ENCODE measurements at places on chromosomes 3 and 15.

DNA sequence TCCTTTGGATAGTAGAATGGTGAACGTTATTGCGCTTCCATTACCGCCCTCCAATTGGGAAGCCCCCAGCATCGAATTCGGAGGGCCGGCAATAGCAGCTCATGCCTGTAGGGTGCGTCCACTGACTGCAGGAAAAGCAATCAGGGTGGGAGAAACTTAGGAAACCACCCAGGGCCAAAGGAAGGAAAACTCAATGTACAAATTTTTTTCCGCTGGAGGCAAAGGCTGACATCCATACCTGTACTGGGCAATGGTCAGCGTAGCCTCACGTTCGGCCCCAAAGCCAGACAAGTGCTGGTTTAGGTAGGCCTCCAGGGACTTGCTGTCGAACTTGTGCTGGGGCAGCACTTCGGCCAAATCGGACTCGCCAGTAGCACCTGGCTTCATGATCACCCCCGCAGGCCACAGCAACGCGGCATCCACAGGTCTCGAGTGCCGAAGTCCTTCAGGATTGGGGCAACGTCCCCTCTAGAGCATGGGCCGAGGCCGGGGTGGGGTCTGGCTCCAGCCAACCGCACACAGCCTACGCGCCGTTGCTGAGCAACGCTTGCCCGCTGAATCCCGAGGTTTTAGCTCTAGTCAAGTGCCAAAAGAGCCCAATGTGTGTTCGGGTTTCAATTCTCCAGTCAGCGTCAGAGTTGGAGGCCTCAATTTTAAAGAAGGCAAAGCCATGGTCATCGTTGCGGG lies at the start of gene ACAD11:
Gene ACAD11, minus strand, starts transcription at position 445 of the 687 bp plus-strand sequence. Its CDS starts 58 bp downstream, at position 387.
- DNase-seq, result peak; percentile 5

GRCh38 chr3:120432150-120432860 lies 18.5 kb downstream of the FSTL1 start:
- no peak for DNase-seq

- DNase-seq, result no peak
These were observed 273.4 kb upstream of the LRRFIP2 start for GRCh38 chr3:37447732-37448131.

DNA sequence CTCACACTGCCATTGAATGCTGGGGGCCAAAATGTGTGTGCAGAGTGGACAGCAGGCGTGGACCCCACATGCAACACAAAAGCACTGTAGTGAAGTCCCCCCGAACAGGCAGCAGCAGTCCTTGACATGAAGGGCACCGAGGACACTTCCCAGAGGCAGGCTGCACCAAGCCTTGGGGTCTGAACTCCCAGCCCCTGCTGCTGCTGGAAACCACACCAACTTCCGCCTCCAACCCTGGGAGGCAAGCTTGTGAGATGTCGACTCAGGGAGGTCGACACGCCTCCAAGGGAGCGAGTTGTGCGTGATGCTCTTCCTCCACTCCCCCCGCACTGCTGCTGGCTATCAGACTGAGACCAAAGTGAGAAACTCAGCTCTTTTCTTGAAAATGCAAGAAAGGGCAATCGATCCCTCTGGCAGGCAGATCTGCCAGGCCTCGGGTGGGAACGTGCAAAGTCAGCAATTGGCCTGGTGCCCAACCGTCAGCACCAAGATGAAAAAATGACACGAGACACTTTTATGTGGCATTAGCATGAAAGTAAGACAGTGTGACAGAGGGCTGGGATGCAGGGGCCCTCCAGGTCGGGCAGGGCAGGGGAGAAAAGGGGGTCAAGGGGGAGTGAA lies 43.6 kb downstream of the WHAMM start:
- DNase-seq, result no peak

DNA sequence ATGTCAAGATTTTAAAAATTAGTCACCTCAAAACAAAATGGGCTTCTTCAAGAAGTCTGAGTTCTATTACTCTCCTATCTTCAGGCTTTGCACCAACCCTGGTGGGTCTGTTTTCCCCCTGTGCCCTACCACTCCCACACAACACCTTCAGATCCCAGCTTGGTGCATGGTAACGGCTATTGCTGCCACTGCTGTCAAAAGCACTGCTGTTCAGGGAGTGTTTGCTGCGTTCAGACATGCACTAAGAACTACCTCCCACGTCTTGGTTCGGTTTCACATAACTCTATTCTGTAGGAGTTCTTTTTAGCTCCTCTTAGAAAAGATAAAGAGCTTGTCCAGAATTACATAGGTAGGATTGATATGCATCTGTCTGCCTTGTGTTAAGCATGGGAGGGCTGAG lies 799.2 kb downstream of the NR2F2 start:
- DNase-seq, result no peak

- no peak for DNase-seq
These were observed 128.3 kb downstream of the ATP10A start for GRCh38 chr15:25734680-25735355.

GRCh38 chr3:180123928-180124327 lies 87.2 kb upstream of the PEX5L start:
- no peak for DNase-seq

DNA sequence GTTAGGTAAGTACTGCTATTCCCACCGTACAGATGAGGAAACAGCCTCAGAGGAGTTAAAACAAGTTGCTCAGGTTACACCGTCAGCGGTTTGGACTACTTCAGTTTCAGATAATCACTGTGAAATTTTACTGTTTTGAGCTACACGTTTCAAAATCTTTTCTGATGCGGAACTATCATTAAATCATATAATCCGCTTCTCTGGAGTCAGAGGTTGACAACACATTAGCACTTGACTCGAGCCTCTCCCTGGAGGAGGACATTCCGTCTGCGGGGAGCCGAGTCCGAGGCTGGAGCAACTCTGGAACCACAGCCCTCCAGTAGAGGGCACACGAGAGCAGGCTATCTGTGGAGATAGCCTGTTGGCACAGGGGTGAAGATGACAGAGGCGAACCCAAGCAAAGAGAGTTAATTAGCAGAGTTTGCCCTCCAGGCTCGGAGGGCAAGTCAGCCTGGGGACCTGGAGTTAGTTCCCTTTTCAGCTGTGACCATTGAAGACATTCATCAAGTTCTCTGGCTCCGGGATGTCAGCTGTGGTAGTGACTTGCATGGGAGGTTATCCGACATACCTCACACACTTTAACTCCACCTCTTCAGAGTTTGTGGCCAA lies 131.2 kb downstream of the IGF1R start:
- peak; percentile 58 for DNase-seq

- DNase-seq, result no peak
These were observed 42.5 kb upstream of the ABHD10 start for GRCh38 chr3:111936191-111936841.

DNA sequence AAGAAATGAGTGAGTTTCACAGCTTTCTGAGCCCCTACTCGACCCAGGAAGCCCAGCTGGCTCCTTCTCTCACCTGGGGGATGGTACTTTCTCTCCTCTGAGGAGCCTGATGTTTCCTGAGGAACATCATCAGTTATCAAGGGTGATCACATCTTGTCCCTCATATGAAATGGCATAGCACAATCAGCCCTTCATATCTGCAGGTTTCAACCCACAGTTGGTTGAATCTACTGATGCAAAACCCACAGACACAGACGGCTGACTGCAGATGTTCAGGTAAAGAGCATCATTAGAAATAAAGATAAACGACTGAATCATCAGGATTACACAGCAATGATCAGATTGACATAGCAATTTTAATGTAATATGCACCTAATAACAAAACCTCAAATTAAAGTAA lies 93.6 kb upstream of the OSTN start:
- no peak for DNase-seq

GRCh38 chr15:84586696-84587095 lies 14.1 kb upstream of the ZSCAN2 start:
- no peak for DNase-seq

DNA sequence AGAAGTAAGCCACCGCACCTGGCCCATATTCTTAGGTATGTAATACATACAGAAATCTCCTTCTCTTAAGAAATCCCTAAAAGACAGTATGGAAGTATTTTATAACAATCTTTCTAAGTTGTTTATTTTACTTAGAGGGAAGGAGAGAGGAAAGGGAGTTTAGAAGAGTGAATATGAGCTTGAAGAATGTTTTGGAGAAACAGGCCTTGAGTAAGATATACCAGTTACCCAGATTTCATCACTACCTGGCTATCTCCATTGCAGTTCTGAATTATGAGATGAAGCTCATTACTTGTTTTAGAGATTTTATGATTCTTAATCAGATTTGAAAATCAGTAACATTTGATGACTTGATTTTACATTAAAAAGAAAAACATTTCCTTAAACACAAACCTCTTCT lies 71.9 kb downstream of the DCUN1D1 start:
- no peak for DNase-seq

DNA sequence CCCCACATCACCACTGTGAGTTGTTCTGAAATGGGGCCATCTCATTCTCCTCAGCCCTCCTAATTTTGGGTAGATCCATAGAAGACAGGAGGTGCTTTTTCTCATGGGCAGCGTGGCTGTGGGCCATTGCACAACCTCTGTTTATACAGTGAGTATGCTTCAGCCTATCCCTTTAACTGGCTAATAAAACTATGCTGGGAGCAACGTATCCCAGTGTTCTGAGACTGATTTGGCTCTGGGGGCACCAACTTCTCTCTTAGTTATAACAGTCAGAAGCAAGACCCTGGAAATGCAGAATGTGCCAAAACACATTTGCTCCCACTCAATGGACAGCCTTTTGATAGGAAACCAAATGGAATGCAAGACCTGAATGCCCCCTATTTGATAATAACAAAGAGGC lies 97.1 kb upstream of the ICE2 start:
- no peak for DNase-seq

DNA sequence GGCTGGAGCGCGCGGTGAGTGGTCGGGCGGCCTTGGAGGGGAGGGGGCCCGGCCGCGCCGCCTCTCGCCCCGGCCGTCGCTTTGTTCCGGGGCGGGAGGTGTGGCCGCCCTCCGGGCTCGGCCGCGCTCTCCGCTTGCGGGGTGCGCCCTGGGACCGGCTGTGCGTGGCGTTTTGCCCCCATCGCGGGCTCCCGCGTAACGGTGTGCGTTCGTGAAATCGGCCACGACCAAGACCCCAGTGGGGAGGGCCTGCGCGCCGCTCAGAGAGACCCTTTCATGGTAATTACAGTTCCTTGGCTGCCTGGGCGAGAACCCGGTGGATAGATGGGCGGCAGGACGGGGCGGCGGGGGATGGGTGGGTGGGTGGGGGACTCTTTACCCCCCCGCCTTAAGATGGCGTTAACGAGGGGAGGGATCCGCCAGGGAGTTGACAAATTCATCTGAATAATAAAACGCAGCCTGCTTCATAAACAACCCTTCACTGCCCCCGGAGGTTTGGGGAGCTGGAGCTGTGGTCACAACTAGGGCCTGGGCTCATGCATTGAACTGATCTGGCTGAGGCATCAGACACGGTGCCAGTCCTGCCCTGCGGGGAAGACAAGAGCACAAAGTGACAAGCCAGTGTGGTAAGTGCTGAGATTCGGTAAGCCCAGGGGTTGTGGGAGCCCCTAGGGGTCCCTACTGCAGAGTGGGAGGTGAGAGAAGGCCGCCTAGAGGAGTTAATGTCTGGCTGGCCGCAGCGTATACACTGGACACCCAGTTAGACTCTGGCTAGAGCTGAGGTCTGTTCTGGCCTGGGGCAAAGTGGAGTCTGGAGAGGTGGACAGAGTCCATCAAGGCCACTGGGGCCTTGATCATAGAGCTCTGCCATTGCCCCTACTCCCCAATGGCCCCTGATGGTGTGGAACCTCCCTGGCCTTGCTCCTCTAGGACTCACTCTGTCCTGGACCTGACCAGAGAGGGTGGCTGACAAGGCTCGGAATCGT lies 668 bp downstream of the MRAS start:
- no peak for DNase-seq

DNA sequence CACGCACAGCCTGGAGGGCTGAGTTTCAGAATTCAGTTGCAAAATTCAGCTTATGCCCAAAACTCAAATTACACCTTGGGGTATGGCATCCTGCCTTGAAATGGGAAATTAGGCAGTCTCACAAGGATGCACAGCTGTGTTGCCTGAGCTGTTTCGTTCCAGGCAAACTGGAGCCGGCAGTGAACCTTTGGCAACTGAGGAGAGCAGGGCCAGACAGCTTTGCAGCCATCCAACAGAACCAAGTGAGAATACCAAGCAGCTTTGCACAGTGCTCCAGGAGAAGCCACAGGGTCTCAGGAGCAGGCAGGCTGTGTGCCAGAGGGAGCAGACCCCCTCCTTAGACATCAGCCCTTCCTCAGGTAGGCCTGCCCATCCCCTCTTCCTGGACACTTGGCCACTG lies 32.5 kb upstream of the BFSP2 start:
- DNase-seq, result no peak

DNA sequence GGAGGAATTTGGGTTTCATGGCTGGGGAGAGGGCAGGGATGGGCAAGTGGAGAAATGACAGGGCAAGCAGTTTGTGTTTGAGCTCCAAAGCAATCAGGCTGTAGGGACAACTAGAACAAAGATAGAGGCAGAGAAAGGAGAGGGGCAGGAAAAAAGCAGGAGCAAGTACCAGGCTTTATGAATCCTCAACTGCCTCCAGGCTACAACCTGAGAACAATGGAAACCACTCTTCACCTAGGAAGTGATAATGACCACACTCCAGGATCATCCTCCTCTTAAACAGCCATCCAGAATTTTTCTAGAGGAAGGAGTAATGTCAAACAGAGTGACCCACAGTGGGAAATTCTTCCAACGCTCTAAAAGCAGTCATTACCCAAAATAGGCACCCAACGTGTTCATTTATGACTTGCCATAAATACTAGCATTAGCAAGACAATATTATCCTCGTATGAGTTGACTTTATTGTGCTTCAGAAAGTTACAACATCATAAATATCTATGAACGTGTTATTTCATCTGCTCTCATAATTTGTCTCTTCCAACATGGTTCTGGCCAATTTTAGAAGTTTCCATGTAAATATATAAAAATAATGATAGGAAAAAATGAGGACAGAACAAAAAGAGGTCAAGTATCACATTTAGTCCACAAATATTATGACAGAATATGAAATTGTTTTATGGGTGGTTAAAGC lies 50.5 kb downstream of the TNFAIP8L3 start:
- DNase-seq, result no peak

DNA sequence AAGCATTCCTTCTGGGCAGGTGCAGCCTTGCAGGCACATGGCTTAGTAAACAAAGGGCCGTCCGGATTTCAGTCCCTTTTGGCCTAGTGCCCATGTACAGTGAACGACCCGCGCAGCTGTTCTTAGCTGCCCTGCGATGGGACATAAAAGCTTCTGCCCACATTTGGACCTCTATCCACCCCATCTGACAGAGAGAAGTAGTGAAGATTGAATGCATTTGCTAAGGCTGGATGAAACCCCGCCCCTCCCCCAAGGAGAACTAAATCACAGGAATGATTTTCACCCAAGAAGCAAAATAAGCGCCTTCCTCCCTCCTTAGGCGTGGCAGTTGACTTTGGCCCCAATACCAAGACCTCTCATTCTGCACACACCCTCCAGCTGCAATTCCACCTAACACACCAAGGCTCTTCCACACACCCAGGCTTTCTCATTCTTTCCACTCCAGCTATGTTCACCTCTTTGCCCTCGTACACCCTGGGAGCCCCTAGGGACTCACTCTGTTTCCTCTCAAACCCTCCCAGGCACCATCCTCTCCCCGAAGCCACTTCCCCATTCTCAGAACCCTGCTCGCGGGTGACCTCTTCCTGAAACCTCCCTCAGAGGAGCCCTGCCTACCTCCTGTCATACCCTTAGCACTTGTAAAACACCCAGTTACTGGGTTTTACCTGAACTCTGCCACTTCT lies 14.1 kb upstream of the HRH1 start:
- DNase-seq, result no peak

- no peak for DNase-seq
These were observed 929 bp upstream of the MTMR10 start for GRCh38 chr15:30992249-30992864.

- no peak for DNase-seq
These were observed 79.6 kb downstream of the TP63 start for GRCh38 chr3:189710620-189711402.

- DNase-seq, result no peak
These were observed 47.8 kb upstream of the CTSH start for GRCh38 chr15:78992416-78993256.

Data from activated T-helper 1 cell treated with anti-CD3 and anti-CD28 coated beads, Interleukin-2, amount 50 U/mL, for 16 hours (primary cell).